ENCODE measurements at places on chromosomes 11 and 22.

GRCh38 chr11:1368966-1369365, 20.8 kb upstream of the BRSK2 start:
- DNase-seq: no peak

GRCh38 chr11:89452780-89453179, 38.4 kb downstream of the NOX4 start:
- no peak for DNase-seq

DNA sequence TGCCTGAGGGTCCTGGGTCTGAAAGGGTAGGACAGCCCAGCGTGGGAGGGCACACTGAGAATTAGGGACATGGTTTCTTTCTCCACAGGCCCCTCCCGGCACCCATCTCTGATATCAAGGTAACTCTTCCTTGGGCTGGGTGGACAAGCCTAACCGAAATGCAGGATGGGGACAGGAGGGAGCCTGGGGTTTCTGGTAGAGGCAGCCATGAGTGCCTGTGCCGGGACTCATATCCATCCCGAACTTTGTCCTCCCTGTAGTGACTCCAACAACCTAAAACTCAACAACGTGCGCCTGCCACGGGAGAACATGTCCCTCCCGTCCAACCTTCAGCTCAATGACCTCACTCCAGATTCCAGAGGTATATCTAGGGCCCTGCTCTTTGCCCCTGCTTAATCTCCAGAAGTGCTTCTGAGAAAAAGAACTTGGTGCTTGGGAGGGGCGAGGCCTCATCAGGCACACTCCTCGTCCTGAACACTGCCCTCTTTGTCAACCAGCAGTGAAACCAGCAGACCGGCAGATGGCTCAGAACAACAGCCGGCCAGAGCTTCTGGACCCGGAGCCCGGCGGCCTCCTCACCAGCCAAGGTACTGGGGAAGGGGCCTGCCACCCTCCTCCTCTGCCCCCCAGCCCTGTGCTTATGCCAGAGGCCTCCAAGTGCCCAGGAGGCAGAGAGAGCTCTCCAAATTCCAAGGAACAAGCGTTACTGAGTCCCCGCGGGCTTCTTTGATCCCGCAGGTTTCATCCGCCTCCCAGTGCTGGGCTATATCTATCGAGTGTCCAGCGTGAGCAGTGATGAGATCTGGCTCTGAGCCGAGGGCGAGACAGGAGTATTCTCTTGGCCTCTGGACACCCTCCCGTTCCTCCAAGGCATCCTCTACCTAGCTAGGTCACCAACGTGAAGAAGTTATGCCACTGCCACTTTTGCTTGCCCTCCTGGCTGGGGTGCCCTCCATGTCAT, 3.1 kb downstream of the TMEM25 start:
- DNase-seq: no peak

DNA sequence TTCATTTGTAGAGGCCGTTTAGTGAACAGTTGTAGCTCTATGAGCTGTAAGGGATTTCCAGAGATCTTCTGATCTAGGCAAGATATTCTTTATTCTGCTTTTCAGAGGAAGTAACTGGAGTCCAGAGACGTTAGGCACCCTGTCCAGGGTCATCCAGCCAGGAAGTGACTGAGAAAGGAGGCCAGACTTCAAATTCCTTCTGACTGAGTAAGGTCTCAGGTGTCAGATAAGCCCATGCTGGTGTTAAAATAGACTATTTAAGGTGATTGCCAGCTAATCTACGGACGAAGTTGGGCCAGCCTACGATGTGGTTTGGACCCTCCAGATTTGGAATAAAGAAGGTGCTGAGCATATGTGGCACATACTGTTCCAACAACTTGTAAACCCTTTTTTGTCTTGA, 54.6 kb downstream of the GRIK4 start:
- DNase-seq: no peak

DNA sequence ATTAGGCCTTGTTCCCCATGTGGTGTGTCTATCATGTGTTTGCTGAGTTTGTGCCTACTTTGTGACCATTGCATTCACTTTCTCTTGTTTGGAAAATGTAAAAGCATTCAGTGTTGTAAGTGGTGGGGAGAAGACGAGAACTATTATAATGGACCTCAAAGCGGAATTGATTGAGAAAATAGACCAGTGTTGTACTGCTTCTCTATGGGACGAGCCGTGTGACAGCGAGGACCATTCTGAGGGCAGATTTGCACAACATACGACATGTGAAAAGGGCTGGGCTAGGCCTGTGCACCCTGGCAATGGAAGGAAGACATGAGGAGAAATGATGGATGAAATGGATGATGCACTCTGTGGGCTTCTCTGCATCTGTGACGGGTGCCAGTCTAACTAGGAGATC, 233.5 kb downstream of the DSCAML1 start:
- no peak for DNase-seq

DNA sequence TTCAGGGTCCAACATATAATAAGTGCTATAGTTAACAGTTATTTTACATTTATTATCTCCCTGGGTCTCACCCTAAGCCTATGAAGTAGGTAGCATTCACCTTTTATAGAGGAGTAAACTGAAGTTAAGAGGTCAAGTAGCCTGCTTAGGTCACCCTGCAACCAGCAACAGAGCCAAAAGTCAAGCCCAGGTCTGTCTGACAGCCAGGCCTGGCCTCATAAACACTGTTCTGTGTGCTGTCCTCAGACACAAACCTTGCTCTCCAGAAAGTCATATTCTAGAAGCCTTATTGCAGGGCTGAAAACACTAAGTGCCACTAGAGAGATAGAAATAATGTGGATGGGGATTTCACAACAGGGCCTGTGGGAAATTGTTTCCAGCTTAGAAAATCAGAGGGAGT, 59.3 kb downstream of the BDNF start:
- no peak for DNase-seq

DNA sequence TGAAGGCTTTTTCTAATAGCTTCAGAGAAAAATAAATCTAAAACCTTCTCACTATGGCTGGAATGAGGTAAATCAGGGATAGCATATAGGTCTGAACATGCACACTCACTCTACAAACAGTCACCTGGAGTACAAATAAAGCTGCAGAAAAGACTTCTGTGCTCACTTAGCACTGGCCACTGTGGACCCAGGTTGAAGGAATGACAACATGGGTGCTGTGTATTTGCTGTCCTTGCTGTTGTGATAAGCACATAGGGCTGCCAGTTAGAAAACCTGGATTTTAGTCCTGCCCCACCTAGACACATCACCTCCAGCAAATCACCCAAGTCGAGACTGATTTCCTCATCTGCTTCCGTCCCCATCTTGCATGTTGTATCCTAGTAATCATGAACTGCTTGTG, 51.2 kb downstream of the FZD4 start:
- DNase-seq: no peak

DNA sequence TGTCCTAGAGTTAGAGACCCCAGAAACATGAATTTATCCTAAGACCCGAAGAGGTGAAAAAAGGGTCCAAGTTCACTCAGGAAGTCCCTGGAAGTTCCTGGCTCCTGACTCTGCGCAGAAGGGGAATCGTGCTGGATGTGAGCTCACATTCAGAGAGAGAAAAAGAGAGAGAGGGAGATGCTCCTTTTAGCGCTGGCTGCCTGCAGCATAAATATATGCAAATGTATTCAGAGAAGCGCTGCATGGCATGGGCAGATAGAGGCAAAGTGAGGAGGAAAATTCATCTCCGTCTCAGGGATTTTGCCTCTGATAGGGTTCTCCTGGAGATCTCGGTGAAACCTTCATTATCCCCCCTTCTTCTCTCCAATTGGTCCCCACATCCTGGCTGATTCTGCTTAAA, 517.2 kb downstream of the MN1 start:
- no peak for DNase-seq

DNA sequence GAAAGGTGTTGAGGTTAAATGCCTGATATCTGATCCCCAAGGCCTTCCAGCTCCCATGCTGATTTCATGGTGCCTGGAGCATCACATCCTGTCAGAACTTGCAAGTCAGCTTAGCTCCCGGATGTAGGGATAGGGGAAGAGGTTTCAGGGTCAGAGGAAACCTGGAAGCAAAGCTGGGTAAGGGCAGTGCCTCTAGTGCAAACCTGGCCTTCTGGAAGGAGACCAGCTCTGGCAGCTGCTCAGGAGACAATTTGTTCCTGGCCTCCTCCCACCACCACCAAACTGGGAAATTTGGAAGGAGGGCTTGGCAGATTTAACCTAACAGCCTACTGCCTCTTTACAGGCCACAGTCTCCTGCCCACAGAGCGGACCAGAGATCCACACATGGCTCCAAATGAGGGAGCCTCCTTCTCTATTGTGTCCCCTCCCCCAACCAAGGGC, 9.2 kb upstream of the TSKU start:
- no peak for DNase-seq

GRCh38 chr11:119062779-119063178, 4.8 kb upstream of the VPS11 start:
- no peak for DNase-seq

- DNase-seq: no peak
Observed at GRCh38 chr22:24043958-24044357, 32.9 kb downstream of the CABIN1 start.

DNA sequence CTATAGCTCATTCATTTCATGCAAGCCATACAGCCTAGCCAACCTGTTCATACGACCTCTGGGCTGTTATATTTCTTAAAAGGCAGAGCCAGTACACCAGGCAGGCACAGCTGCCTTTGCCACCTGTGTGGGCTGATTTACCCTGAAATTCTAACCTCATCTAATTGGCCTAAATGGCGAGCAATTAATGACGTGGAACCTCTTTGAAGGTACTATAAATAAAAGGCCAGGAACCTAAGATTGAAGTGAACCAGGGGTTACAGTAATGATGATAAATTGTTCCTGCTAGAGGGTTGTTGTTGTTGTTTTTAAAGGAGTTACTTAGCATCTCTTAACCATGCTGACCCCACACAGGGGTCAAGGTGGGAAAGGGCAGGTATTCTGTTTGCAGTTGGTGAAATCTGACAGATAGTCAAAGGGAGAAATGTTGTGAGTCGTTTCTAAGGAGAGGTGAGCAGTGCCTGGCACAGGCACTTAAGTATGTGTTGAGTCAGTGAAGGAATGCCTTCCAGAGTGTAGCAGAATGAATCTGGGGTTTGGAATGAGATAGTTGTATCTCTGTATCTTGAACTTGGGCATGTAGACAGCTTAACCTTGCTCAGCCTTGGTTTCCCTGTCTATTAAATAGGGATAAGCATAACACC, 213.5 kb upstream of the NAV2 start:
- no peak for DNase-seq

DNA sequence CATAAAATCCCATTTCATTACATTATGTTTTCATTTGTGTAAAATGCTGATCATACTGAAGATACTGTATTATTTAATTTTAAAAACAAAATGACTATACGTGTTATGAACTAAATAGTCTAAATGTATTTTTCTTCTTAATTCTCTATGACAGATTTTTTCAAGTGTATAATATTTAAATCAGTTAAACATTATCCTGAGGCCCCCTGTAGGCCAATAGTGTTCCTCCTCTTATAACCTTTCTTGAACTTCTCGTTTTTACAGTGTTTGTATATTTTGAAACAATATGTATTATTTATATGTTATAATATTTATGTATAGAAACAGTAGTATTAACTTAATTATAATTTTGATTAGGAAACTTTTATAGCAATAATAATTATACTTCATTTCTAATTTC, 151.1 kb upstream of the CHORDC1 start:
- DNase-seq: no peak

GRCh38 chr22:19385221-19385906, 46.2 kb downstream of the HIRA start:
- no peak for DNase-seq

- no peak for DNase-seq
Observed at GRCh38 chr11:130705670-130706421, 210.4 kb downstream of the SNX19 start.

DNA sequence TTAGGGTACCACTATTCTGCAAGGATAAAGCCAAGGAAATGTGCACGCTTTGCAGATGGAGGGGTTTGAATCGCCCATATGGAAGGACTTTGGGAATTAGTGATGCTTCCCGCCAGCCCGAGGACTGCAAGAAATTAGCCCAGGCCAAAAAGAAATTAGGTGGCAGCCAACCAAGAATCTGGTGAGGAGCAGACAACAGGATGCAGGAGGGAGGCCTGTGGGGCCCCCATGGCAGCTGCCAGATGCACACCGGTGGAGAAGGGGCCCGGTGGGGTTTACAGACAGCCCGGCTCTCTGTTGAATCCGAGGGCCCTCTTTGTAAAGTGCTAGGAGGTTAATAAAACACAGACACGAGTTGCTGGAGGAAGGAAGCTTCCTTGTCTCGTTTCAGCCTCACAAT, 73.5 kb downstream of the TIMP3 start:
- DNase-seq: no peak

DNA sequence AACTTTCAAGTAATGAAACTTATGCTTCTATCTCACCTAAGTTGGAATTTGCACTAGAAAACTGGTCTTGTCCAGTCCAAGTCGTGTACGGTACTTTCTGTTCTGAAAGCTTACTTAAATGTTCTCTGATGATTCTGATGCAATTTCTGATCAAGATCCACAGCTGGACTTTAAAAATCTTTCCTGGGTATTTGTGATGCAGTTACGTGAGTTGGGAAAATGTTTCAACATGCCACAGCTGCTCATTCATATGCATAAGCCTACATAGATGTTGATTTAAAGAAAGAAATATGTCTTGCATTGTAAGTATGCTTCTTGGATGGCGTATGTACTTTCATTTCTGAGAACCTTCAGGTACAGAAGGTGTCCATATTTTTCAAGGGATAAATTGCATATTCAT, 493.7 kb upstream of the CCDC90B start:
- DNase-seq: no peak

GRCh38 chr22:23179381-23180299, 669 bp upstream of the BCR start:
- no peak for DNase-seq

DNA sequence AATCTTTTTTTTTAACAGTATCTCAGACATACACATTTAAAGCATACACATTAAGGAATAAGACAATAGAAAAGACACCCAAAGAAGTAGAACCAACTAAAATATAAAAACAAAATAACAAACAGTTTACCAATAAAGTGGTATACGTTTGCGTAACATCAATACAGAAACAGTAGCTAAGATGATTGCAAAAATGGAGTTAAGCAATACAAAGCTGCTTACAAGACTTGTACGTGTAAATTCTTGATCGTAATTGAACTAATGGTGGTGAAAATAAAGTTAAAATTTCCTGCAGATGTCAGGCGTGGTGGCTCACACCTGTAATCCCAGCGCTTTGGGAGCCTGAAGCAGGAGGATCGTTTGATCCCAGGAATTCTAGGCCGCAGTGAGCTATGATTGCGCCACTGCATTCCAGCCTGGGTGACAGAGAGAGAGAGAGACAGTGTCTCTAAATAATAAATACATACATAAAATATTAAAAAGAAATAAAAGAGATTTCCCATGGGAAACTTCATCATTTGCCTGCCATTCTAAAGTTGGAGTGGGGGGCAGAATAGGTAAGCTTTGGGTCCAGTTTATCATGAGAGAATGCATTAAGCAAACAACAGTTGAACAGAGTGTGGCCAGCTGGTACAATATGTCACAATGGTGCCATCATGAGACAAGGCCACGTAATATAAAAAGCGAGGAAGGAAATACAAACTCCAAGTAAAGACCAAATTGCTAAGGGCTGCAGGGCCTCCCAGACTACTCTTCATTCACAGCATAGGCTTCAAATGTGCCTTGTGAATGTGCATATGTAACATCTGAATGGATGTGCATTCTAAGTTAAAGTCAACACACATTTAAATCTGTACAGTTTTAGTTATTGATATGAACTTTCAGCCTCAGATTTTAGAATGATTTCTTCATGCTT, 38.9 kb upstream of the EED start:
- DNase-seq: no peak

All from stimulated activated CD4-positive, alpha-beta T cell treated with anti-CD3 and anti-CD28 coated beads, TNF-alpha, amount 100 ng/mL, for 4 hours (primary cell).